Stimulated activated CD8-positive, alpha-beta memory T cell treated with anti-CD3 and anti-CD28 coated beads, Interleukin-4, amount 100 ng/mL, for 4 hours (primary cell): ENCODE measurements at places on chromosomes 2 and 18.

GRCh38 chr2:84314901-84315330 is 144.2 kb downstream of the SUCLG1 start:
- peak; percentile 62 for DNase-seq

- no peak for DNase-seq
These were observed 621.1 kb upstream of the FANCL start for GRCh38 chr2:58862244-58862643.

DNA sequence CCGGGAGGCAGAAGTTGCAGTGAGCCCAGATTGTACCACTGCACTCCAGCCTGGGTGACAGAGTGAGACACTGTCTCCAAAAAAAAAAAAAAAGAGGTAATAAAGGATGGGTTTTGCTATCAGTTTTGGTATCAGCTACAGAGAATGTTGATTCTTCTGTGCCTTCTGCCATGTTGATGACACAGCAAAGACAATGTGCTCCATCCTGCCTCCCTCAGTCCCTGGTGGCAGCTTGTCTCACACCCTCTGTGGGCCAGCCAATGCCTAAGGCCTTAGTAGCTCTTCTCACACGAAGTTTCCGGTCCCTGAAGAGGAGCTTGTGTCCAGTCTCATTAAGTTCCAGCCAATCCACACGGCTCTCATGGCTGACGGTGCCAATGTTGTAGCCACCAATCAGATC is 17.6 kb downstream of the IFT172 start:
- no peak for DNase-seq

GRCh38 chr2:60567919-60568768 is 14.7 kb upstream of the BCL11A start:
- DNase-seq, result no peak

DNA sequence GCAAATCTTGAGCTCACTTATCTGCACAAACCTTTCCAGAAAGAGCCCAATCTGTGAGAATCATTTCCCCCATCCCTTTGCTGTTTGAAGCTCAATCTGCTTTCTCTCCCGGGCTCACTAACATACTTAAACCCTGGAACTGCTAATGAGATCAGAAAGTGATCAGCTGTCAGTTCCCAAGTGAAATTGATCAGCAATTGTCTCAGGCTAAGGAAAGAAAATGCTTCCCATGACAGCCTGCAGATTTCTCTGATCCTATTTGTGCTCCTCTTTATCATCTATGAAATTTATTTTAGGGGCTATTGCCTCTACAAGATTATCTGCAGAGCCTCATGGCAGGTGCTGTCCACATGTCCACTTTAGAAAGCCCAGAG is 239.0 kb upstream of the CXCR4 start:
- no peak for DNase-seq

GRCh38 chr2:96195410-96196066 is 13.1 kb downstream of the STARD7 start:
- DNase-seq, result no peak

DNA sequence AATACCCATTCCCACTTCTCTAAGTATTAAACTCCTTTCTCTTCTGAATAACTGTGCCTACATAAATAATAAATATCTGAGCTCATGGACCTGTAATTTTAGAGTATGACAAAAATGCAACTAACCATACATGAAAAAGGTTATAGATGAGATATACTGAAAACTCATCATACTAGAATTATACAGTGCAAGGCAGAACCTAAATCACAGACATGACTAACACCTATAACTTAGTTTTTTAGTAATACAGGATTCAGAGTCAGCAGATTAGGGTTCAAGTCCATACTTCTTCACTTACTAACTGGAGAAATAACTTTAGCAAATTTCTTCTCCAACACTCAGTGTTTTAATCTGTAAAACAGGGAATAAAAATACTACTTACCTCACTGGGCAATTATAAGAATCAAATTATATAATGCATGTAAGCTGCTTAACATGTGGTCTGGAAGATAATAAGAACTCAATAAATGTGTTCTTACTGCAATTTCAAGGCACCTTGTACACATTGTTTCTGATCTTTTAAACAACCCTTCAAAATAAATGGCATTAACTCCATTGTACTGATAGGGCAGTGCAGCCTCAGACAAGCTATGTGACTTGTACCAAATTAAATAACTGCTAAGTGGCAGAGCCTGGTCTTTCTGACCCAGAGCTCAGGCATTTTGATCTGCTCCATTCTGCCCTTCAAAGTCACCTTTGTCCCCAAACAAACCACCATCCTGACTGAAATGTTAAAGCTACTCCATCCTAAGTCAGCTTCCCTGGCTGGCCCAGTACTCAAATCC is 39.6 kb upstream of the KLF7 start:
- no peak for DNase-seq

GRCh38 chr2:10536569-10537133 is 88.5 kb upstream of the ODC1 start:
- no peak for DNase-seq

GRCh38 chr2:231104115-231104713 is 20.6 kb downstream of the HTR2B start:
- peak; percentile 18 for DNase-seq

- no peak for DNase-seq
These were observed 12.9 kb upstream of the PGAP1 start for GRCh38 chr2:196939371-196939770.

DNA sequence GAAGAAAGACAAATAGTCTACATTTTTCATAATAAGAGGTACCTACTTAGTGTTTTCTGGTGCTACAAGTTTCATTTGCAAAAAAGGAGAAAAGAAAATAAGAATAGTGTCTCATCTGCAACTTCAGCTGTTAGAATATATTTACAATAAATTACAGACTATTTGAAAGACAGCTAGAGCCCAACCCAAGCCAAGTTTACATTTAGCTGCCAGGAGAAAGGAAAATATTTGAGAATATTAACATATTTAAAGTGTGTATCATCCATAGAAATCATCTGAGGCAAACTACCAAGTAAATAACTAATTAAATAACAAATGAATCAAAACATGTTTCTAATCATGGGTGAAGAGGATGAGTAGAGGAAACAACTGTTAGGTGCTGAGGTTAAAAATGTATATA is 209.2 kb upstream of the ZSWIM2 start:
- DNase-seq, result no peak

DNA sequence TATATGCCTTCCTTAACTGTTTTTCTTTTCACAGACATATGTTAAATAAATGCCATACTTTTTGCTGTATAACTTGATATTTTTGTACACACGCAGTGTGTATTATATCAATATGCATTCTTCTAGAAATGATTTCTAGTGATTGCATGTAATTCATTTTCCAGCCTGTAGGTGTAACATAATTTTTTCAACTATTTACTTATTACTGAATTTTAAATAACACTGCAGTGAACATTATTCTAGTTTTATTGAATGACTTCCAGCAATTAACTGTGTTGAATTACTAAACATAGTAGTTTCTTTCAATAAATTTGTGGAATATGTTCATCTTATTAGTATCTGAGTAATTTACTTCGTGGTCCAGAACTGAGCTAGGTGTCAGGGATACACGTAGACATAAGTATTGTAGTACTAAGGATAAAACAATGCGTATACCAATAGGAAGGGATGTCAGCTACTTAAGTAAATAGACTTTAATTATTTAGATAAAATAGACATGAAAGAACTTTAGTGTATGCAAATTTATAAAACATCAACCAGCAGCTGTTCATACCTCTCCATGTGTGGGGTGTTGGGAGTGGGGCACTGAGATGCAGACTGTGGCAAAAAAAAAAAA is 28.0 kb downstream of the TANC1 start:
- DNase-seq, result no peak

DNA sequence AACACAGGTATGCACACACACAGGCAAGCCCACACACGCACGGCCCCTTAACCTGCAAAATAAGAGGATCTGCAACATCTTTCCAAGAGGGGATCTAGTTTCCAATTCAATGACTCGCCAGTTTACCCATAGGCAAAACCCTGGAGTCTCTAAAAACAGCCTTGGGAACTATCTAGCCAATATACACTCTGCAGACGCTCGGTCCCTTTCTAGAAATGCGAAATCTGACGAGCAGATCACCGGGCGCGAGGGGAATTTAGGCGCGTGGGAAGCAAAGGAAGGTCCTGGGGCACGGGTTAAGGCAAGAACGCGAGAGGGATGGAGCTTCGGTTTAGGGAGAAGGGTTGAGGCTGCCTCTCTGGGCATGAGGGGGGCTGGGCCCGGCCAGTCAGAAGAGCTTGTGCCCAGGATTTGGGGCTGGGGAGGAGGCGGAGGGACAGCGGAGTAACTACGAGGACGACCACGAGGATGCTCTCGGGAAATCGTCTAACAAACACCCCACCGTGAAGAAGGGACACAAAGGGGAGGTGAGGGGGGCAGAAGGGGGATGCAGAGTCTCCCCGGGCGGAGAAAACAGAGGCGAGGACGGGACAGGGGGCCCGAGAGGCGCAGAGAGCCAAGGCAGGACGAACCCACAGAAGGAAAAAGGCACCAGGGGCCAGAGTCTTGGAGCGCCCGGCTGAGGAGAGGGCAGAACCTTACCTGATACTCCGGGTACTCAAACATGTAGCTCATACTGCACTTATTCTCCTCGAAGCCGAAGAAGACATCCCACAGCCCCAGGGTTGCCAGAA is 542 bp downstream of the PGAP1 start:
- no peak for DNase-seq

DNA sequence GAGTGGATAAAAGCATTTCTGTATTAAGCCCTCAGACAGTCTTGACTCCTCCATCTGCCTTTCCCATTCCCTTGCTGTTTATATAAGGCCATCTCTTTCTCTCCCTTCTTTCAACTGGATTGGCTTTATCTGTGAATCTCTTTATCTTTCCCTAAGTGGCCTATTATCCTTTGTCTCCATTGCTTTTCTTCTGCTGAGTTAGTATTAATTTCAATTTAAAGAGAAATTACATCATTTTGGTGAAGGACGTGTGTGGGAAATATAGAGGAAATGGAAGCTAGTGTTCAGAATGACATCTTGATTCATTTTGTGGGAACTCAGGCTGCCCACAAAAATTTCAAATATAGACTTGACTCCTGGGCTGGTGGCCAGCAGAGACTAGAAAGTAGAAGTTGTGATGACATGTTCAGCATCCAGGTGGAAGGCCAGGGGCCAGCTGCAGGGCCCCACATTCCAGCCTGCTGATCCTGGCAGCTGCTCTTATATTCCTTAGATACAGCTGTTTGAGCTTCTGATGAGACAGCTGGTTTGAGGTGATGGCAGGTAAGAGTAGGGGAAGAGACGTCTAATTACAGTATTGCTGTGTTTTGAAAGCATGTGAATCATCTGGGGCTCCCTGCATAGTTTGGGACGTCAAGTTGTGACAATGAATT is 52.3 kb downstream of the DIS3L2 start:
- no peak for DNase-seq

GRCh38 chr2:12675801-12676200 is 40.9 kb upstream of the TRIB2 start:
- DNase-seq, result no peak

GRCh38 chr2:235716875-235717496 is 223.1 kb downstream of the AGAP1 start:
- no peak for DNase-seq

DNA sequence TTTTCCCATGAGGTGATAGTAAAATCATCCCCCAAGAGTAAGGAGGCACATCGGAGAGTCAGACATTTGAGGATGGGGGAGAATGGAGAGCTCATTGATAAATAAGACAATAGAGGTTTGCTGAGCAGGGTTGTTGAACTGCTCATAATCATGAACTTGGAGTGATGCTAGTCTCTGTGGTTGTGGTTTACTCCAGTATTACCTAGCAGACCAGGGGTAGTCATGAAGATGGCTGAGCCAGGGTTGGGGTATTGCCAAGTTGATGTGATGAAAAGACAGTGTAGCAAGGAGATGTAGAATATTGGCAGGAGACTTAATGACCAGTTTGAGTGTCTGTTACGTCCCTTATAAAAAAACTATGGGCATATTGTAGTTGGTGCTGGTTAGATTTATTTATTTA is 25.4 kb downstream of the CYBRD1 start:
- DNase-seq, result no peak

DNA sequence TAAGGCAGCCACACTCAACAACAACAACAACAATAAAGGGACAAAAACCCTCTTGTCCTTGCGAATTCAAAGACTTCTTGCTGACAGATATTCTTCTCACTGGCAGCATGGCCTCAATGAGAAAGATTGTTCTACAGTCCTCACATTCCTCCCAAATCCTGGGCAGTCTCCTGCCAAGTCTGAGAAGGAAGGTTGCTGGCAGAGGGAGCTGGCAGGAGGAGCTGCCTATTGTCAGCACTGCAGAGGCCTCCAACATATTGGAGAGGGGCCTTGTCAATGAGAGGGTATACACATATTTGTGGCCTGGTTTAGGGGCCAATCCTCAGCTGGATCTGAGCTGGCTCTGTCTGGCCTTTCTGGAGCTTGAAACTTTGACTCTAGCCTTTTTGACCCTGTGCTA is 63.5 kb downstream of the LAMA3 start:
- no peak for DNase-seq

DNA sequence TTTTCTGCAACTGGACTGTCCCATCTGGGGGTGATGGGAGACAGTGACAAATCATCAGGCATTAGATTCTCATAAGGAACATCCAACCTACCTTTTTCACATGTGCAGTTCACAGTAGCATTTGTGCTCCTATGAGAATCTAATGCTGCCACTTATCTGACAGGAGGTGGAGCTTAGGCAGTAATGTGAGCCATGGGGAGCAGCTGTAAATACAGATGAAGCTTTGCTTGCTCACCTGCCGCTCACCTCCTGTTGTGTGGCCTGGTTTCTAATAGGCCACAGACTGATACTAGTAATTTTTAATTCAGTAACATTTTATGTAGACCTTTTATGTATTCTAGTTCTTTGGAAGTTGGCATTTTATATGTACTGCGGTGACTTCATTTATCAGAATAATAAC is 180.1 kb upstream of the SPOPL start:
- no peak for DNase-seq

GRCh38 chr2:236972491-236973342 is 113.0 kb upstream of the COPS8 start:
- DNase-seq, result no peak
